ENCODE measurements at places on chromosomes 2 and 18.

- DNase-seq: peak; percentile 64
These were observed 257.9 kb downstream of the TMX3 start for GRCh38 chr18:68456985-68457384.

- DNase-seq: peak; percentile 92
These were observed 34.3 kb downstream of the FMNL2 start for GRCh38 chr2:152369176-152369860.

- DNase-seq: peak; percentile 62
These were observed 43.2 kb upstream of the NOSTRIN start for GRCh38 chr2:168758970-168759820.

GRCh38 chr2:80499095-80499494 lies 194.5 kb upstream of the LRRTM1 start:
- DNase-seq: peak; percentile 65

- DNase-seq: peak; percentile 87
These were observed 166.6 kb upstream of the NCKAP5 start for GRCh38 chr2:133734716-133735495.

DNA sequence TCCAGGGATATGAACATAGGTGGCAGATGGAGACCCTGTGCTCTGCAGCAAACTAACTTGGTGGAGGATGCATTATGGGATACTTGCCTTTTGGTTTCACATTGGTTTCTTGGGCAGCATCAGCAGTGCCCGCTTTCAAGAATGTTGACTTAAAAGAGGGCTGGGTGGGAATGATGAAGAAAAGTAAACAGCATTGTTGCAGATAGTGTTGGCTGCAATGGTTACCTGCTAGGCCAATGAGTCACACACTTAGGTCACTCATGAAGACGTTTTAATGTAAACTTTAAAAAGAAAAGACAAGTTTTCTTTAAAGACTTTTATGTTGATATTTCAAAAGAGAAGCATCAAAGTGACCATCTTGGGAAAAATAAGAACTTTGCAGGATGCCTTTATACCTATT lies 26.1 kb upstream of the FAM237A start:
- no peak for DNase-seq

GRCh38 chr18:21916594-21916993 lies 176.0 kb downstream of the MIB1 start:
- no peak for DNase-seq

GRCh38 chr2:216195565-216196029 lies 86.4 kb downstream of the XRCC5 start:
- peak; percentile 82 for DNase-seq

DNA sequence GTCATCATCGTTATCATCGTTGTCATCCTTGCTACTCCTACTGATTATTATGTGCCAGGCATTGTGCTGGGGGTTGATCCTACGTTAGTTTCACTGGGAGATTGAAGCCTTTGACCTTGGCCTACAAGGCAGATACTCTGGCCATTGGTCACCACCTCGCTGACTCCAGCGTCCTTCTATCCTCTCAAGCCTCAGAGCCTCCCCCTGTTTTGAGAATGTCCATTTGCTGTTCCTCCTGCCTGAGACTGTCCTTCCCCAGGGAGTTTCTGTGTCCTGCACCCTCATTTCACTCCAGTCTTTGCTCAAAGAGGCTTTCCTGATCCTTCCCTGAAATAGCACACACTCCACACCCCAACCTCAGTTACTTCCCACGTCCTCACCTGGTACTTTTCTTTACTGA lies 57.8 kb downstream of the ACAA2 start:
- no peak for DNase-seq

- DNase-seq: peak; percentile 77
These were observed 51.1 kb downstream of the MYO1B start for GRCh38 chr2:191296083-191297006.

- peak; percentile 91 for DNase-seq
These were observed 42.1 kb upstream of the GLS start for GRCh38 chr2:190838492-190838910.

- DNase-seq: no peak
These were observed 40.8 kb upstream of the CDH20 start for GRCh38 chr18:61292280-61293035.

DNA sequence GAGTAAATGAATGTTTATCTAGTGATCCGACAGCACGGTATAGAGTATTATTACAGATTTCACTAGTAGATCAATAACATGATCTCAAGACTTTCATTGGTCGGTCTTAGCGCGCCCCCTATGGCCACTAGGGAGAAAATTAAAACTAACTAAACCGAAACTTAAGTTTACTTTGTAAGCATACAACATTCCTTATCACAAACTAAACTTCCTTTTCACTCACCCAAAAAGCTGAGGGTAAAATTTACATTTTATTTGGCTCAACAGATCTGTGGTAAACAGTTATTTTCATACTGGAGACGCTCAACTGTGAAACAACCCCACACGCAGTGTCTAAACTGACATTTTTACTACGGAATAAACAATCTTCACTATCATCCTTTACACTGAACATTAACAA lies 215.6 kb upstream of the MAP2 start:
- no peak for DNase-seq

GRCh38 chr2:231807020-231807419 lies 20.8 kb downstream of the COPS7B start:
- DNase-seq: peak; percentile 67

- no peak for DNase-seq
These were observed 180.9 kb downstream of the PDE1A start for GRCh38 chr2:182245963-182246362.

DNA sequence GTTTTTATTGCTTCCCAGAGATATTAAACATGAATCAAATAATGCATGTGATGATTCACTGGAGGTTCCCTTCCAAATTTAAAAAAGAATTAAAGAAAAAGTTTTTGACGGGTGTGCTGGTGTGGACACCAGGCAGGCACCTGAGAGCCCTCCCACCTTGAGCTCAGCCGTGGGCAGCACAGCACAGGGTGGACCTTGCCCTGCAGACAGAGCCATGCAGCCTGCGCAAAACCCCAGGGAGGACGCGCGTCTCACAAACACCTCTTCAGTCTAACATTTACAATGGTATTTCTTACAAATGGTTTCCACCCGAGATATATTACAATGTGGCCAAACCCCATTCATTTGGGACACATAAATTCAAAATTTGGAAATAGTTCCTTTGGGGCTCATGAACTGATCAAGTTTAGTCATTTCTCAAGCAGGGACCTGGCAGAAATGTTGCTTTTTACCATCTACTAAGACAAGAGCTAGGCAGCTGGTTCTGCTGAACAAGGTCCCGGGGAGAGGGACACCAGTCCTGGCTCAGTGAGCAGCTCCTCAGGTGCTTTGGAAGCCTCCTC lies 45.4 kb downstream of the ODC1 start:
- DNase-seq: no peak

- DNase-seq: no peak
These were observed 19.8 kb downstream of the HPCAL1 start for GRCh38 chr2:10322481-10322880.

DNA sequence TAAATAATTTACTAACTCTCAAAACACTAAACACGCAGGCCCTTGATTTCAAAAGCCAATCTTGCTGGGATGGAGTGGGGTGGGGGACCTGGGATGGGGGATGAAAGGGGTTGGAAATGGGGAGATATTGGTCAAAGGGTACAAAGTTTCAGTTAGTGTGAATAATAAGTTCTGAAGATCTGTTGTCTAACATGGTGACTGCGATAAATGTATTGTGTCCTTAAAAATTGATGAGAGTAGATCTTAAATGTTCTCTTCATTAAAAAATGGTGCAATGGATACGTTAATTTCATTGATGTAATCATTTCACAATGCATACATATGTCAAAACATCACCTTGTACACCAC lies 505 bp upstream of the ACYP2 start:
- DNase-seq: no peak
